Activated CD8-positive, alpha-beta memory T cell treated with anti-CD3 and anti-CD28 coated beads for 24 hours (primary cell): ENCODE measurements at places on chromosomes 12 and 14.

- no peak for DNase-seq
Observed at GRCh38 chr12:120741476-120742421, 16.1 kb downstream of the ACADS start.

DNA sequence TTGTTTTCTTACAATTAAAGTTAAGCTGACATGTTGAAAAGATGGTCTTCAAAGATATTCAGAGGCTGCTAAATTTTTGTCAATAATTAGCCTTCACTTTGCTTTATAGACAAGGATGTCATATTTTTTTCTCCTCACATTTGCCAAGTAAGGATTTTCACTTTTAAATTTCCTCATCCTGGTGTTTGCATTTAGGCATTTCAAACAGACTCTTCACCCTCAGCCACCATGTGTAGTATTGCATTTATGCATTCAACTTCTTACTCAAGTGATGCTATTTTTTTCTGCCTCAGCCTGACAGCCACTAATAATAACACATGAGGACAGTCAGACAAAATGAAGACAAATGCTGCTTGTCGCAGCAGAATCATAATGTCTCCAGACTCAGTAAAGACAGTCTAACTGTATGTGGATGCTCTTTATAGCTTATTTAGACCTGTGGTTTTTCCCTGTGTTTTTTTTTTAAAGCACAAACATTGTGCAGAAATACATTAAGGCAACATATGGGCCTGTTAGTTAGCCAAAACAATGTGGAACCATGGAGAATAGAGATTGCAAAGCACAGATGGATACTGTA lies 481.5 kb downstream of the NPAS3 start:
- DNase-seq: no peak

GRCh38 chr12:5473076-5473782 lies 41.3 kb downstream of the NTF3 start:
- no peak for DNase-seq

- DNase-seq: no peak
Observed at GRCh38 chr14:74935360-74935680, 12.3 kb upstream of the RPS6KL1 start.

GRCh38 chr12:58640314-58640713 lies 280.0 kb downstream of the LRIG3 start:
- DNase-seq: no peak

DNA sequence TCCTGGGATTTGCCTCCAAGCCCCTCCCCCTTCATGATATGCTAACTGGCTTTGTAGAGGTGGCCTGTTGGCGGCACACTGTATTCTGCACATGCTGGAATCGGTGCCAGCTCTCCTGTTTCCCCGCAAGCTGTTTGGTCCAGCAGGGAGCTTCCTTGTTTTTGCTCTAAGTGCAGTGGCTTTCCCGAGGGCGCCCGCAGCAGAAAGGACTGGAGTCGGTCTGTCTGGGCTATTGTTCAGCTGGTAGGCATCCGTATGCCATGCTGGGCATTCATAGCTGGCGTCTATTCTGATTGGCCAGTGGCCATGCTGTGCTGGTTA lies 88.9 kb upstream of the MED13L start:
- DNase-seq: no peak

DNA sequence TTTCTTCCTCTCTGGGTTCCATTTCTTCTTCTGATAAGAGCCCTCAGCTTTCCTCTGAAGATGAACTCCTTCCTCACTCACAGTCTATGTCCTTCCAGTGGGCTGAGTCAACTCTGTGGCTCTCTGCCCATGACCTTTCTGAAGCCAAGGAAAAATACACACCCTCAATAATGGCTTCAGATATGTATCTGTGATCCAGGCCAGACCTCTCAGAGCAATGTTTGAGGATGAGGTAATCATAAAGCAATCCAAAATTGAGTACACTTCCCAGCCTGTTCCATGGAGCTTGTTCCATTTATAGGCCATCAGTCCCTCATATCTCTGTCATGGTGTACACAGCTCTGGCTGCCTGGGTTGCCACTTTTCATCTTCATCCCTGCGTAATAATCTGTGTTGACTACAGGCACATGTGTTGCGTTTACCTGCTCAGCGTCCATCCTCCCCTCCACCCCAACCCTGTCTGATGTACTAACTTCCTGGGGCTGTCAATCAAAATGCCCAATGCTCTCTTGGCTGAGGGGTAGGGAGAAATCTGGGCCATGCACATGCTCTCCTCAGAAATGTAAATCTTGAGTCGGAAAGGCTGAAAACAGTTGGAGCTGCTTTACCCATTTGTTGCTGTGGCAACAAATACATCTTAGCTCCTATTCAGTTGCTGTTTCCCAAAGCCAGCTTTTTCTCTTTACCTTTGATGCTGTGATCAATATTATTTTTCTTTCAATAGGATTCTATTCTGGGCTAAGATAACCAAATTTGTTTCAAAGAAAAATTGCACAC lies 377.8 kb upstream of the TMEM132C start:
- no peak for DNase-seq

GRCh38 chr12:15526033-15526432 lies 203.7 kb downstream of the PTPRO start:
- DNase-seq: no peak

GRCh38 chr12:128914908-128915563 lies 61.8 kb downstream of the GLT1D1 start:
- peak; percentile 59 for DNase-seq

- no peak for DNase-seq
Observed at GRCh38 chr14:53354336-53354735, 201.2 kb upstream of the DDHD1 start.

DNA sequence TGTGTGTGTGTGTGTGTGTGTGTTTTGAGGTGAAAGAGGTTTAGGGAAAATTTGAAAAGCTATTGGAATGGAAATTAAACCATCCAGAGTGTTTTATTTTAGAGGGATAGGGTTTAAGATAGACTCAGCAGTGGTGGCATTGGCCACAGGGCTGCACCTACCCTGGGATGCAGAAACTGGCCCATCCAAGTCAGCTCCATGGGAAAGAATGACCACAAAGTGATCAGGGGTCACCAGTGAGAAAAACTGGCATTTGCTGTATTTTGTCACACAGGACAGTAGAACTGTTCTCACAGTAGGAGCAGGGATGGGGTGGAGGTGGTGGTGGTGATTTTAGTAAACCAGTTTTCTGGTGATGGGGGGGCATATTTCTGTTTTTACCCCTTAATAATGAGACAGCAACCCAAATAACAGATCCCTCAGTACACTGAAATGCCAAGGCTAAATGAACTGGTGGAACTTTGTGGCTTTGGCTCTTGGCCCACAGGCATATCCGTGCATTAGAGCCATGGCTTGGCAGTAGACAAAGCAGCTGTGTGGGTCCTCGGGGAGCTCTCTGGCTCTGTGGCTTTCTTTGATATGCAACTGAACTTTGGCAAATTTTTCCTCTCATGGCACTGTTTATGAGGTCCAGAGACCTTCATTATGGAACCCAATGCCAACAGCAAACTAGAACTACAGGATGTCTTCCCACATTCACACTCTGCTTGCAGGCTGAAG lies 348.3 kb downstream of the ZFP36L1 start:
- no peak for DNase-seq

- DNase-seq: no peak
Observed at GRCh38 chr12:76260390-76260748, 87.8 kb downstream of the BBS10 start.

DNA sequence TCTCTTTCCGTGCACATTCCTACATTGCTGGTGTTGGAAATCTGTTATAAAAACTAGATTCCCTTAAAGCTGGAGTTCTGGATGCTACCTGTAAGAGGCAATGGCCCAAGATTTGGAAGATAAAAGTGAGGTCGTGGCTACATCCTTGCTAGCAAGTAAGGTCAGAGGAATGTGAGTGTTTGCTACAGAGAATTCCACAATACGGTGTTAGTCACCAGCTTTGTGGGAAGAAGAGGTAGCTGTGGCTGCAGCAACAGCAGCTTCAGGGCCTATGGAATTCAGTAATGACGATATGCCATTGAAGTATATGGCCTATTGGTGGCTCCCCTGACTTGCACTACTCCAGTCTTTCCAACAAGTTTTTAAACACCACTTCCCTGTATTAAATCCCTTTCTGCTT lies 227.7 kb upstream of the TMEM260 start:
- DNase-seq: no peak

- no peak for DNase-seq
Observed at GRCh38 chr14:70052990-70053389, 135.8 kb downstream of the SLC8A3 start.

GRCh38 chr14:92348154-92348553 lies 25.2 kb downstream of the SLC24A4 start:
- no peak for DNase-seq

DNA sequence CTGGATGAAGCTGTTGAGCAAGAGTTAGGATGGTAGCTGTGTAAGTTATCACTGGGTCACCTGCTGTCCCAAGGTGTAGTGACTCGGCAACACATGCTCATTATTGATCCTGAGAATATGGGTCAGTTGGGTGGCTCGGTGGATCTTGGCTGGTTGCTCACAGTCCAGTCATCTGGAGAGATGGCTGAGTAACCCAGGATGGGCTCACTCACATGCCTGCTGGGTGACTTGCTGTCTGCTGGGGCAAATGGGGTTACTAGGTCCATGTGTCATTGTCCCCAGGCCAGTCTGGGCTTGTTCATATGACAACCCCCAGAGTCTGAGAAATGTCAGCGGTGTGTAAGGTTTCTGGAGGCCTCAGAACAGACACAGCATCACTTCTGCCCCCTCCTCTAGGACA lies 69.5 kb downstream of the SLC15A4 start:
- no peak for DNase-seq

- peak; percentile 58 for DNase-seq
Observed at GRCh38 chr12:101642115-101643067, 47.6 kb downstream of the MYBPC1 start.

- no peak for DNase-seq
Observed at GRCh38 chr12:33587784-33588712, 148.4 kb upstream of the SYT10 start.

DNA sequence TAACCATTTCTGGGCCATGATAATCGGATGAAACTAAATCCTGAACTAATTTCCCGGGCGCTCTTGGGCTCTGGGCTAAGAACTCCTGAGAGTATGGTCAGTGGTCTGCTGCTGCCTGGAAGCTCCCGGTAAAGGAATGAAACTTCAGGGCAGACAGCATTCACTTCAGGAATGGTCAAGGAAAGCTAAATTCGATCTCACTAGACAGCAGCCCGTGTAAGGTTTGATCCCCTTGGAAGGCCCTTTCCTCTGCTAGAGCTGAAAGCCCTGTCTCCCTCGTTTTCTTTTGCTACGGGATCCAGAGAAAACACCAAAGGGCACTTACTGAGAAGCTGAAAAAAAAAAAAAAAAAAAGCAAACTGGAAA lies 680 bp downstream of the ASB8 start:
- no peak for DNase-seq

GRCh38 chr12:93426412-93426805 lies 15.3 kb downstream of the UBE2N start:
- DNase-seq: no peak

DNA sequence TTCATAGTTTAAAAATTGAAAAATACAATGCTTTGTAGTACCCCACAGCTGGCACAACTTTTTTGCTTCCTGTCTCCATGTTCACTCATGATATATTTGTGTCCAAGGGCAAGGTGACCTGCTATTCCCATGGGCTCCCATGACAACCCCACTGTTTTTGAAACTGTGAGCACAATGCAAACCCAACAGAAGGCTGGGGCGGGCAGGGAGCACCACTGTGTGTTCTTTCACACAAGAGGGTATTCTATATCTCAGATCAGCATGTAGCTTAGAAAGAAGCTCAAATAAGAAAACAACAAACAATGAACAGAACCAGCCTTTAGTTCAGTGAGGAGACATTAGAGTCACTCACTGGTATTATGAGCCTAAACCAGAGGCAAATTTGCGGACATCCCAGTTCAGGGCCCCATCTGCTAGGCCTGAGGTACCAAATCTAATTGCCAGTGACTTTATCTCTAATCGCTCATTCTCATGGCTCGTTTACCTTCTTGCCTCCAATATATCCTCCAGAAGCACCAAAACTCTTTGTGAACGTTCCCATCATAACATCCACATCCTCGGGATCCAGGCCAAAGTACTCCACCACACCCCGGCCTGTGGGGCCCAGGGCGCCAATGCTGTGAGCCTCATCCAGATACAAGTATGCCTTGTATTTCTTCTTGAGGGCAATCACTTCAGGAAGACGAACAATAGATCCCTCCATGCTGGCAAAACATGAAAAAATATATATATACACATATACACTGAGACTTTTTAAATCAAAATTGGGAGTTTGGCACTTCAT lies 56.4 kb upstream of the ISM2 start:
- no peak for DNase-seq

DNA sequence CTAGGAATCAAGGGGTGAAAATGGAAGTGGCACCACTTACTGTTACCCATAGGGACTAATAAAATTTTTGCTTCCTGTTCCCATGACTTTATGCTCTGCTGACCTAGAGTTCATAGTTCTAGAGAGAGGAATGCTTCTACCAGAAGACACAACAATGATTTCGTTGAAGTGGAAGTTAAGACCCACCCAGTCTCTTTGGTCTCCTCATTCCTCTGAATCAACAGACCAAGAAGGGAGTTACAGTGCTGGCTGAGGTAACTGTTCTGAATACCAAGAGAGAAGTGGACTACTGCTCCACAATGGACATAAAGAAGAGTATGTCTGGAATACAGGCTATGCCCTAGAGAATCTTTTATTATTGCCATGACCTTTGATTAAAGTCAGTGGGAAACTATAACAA lies 23.5 kb upstream of the DYRK2 start:
- DNase-seq: no peak

DNA sequence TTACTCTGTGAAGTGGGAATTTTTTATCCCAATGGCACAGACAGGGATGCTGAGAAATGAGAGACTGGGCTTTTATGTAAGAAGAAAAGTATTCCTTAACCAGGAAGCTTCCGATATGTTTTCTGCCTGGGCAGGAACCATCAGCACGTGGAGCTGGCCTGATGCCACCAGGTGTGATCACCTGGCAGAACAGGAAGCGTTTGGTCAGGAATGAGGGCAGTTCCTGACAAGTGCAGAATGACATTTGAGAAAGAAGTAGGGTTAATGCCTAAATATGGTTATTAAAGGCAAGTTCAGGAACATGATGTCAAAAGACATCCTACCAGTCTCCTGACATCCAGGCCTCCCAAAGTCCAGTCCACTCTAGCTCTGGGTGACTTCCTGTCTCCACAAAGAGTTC lies 210.3 kb downstream of the NUAK1 start:
- no peak for DNase-seq

GRCh38 chr14:22835505-22835904 lies 880 bp upstream of the MMP14 start:
- DNase-seq: no peak
